ENCODE measurements at places on chromosomes 12 and 14.

GRCh38 chr14:69913686-69914085 lies 34.5 kb downstream of the SMOC1 start:
- DNase-seq: no peak

DNA sequence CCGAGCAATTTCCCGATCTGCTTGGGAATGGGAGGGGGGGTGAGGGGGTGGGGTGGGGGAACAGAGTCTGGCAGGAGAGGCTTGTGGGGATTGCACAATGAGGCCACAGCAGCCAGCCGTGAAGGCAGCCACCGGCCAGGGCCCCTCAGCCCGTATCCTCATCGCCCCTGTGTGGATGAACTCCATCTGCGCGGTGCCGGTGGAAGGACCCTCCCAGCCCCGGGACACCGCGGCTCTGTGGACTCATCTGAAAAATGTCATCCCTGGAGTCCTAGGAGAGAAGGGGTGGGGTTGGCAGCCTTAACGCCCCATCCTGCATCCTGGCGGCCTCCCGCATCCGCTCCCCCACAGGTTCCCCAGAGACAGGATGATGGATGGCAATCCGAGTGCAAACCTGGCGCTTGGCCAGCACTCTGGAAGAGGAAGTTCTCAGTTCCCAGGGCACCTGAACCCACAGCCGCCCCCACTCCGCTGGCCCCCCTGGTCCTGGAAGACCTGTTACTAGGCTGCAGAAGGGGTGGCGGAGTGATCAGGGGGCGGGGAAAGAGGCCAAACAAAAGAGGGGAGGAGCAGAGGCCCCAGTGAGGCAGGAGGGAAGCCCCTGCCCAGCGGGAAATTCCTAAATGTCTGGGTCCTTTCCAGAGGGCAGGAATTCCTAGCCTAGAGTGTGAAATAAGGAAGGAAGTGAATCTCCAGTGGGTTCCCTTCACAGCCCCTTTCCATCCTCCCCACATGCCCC lies 1.2 kb upstream of the TNFAIP2 start:
- DNase-seq: peak; percentile 94

- no peak for DNase-seq
Measured at GRCh38 chr14:68145036-68145435, 325.5 kb downstream of the RAD51B start.

DNA sequence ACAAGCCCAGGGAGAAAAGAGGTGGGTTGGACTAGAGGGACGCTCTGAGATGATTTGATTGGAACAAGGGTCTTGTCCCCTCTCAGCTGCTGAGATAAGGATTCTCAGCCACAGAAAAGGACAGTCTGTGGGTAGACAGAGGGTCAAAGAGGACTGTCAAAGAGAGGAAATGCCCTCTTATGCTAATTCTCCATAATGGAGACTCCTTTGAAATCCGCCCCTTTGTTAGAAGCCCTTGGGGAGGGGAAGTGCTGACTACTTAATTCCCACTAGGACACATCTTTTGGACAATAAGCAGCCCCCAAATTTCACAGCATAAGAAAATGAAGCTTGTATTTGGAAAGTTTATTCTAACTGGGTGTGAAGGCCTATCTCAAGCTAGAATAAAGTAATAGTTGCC lies 176.6 kb downstream of the KTN1 start:
- no peak for DNase-seq

DNA sequence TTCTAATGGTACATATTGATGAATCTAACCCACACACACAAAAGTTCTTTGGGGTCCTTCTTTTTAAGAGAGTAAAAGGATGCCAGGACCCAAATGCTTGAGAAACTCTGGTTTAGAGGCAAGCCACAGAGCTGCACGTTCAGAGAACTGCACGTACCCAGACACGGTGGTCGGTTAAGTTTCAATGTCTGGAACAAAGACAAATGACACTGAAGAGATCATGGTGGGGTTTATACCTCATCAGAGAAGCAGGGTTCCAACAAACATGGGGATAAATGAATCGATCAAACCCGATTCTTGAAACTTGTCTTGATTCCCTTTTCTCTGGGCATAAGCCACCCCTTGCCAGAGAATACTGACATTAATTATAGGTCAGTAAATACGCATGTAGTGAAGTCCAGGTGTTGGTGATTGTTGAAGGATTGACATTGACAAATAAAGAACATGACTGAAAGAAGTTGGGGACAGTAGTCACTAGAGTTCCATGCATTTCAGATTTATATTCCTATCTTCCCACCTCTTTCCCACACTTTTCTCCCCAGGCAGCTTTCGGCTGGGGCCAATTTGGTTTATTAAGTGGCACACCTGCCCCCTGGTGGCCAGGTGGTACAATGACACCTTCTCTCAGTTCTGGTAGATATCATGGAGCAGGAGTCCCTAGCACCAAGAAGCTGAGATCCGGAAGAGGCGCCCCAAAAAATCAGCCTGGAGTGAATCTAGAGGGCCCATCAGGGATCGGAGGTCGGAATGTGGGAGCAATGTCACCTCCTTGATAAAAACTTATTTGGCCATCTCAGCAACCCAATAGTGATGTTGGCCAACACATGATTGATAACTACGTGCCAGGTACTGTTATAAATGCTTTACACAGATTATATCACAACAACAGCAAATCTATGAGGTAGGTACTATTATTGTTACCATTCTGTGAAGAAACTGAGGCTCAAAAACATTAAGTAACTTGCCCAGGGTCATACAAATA lies 17.8 kb upstream of the HDAC7 start:
- peak; percentile 86 for DNase-seq

DNA sequence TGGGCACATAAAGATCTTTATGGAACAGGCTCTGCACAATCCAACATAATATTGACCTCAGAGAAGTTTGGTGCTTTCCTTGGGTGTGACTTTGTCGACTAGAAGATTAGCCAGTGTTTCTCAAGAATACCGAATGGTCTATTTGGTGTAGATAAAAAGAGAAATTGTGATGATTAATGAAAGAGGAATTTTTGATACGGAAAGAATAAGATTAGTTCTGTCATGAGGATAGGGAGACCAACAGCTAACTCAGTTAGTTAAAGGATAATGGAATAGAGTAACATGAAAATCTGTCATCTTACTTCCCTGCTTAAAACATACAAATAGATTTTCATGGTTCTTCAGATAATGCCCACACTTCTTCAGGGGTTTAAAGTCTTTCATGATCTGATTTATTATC lies 24.2 kb downstream of the PTPRO start:
- no peak for DNase-seq

DNA sequence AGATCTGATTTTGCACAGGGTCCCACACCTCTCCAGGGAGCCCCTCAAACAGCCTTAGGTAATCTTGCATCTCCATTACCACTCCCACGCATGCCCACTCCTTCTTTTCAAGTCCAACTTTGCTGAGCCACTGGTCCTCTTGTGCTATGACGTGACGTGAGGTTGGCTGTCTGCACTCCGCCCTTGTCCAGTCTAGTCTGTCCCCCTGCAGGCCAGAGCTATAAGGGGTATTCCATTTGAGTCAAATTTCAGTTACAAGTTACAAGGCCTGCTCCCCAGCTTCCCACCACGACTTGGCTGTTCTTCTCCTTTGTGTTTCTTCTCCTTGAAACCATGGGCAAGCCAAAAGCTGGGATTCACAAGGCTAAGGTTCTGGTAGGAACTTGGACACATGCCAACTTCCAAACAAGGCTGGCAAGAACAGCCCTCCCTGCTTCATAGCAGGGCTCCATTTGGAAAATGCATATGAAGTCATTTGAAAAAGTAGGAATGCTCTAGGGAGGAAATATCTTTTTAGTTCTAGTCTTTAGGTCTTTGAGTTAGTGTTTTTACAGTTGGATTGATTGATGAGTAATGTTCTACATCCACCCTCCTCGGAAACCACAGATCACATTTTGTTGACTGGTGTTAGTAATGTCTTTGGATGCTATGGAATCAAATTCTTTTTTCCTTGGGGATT lies 49.1 kb downstream of the KCNA1 start:
- DNase-seq: peak; percentile 20

DNA sequence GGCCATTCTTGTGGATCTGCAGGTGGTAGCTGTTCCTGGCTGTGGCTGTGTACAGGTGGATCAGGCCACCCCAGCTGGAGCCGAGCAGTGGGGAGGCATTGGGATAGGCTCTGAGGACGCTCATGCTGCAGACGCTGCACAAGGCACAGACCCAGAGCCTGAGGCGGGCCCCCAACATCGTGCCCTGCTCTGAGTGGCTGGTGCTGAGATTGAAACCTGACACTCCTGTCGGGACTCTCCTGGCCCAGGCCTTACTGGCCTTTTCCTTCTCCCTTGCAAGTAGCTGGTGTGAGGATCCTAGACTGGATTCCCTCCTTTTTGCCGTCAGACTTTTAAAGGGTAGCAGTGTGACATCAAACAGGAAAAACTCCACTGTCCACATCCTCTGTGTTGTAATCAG lies at the start of gene FGF23:
TSS of gene FGF23 (minus strand) at position 308 of the 400 bp plus-strand sequence. CDS start at position 178, 130 bp downstream.
- peak; percentile 9 for DNase-seq

DNA sequence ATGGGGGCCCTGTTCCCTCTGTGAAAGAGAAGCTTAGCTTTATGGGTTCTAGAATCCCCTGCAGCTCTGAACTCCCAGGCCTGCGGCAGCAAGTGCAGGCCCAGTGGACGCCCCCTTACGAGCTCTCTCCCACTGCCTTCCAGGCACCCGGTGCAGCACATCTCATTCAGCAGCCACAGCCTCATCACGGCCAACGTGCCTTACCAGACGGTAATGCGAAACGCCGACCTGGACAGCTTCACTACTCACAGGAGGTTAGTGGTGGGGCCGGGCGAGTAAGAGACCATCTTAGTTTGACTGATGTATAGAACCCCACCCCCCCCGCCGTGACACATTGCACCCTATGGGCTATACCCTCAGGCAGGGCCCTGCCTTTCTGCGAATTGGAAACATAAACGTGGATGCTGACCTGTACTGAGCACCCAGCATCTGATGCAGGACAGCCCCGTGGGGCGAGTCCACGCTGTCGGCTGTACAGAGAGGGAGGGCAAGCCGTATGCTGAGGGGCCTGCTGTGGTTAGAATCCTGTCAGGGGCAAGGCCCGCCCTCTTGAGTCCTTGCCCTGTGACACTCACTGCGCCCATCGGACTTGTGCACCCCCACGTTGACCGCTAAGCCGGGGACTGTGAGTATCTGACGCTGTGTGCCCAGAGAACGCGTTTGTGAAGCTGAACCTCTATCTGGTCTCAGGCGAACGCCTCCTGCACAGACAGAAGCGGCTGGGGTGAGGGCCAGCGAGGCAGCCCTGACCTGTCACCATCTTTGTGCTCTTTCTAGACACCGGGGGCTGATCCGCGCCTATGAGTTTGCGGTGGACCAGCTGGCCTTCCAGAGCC lies 71.7 kb downstream of the TESC start:
- no peak for DNase-seq

DNA sequence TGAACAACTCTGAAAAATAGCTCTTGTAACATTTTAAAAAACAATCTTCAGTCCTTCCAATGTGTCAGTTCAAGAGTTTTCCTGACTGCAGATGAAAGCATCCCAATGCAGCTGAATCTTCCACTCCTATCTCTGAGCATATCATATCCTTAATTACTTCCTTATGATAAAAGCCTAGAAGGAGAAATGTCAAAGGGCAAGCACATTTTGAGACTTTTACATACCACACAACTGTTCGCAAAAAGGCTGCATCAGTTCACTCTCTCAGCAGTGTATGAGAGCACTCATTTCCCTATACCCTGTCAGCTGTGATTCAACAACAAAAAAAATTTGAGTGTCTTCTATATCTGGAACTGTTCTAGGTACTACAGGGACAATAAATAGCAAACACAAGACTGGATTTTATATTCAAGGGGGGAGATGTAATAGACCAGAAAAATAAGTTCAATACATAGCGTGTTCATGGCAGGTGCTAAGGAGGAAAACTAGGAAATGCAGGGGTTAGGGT lies 66.1 kb downstream of the ACADS start:
- DNase-seq: no peak

DNA sequence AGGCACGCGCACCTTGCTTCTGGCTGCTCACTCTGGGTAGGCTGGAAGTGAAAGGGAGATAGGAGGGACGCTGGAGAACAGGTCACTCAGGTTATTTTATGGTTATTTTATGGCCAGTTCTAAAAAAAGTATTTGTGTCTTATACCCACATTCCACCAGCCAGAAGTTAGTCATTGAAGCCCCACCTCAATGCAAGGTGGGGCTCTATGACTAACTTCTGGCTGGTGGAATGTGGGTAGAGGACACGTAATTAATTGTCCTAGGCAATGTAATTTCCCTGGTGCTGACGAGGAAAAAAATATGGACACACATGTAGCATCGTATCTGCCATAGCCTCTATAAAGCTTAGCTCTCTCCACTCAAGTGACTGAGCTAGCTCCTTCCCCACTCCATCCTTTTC lies 104.9 kb downstream of the PDZRN4 start:
- no peak for DNase-seq

DNA sequence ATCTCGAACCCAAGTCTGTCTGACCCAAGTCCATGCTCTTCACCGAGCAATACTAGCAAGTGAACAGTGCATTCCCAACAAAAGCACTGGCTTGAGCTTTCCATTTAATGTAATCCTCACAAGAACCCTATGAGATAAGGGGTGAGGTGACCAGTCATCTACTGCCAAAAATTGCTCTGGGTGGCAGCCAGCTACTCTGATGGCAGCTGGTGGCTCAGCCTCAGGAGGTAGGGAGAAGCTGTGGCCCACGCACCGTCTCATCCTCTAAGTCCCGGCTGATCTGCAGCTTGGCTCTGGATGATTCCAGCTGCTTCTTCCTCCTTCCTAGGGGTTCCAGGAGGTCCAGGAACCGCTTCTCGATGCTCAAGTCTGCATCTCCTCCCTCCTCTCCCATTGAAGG lies 75.2 kb downstream of the PLEKHG3 start:
- no peak for DNase-seq

- DNase-seq: peak; percentile 12
Measured at GRCh38 chr12:2895511-2895910, 4.8 kb downstream of the TULP3 start.

DNA sequence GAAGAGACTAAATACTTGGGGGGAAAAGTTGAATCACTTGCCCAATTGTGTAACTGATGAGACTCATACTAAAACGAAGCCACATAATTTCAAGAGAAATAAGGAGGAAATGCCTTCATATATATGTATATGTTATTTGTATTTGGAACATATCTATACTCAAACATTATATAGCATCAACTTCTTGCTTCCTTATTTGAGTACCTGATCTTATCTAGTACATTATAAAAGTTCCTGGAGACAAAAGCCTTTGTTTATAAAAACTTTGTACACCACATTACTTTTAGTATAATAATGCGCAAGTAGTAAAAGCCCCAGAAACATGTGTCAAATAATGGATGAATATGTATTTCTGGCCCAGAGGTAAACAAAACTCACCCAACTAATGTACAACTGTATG lies 92.0 kb downstream of the SLC2A13 start:
- DNase-seq: no peak

DNA sequence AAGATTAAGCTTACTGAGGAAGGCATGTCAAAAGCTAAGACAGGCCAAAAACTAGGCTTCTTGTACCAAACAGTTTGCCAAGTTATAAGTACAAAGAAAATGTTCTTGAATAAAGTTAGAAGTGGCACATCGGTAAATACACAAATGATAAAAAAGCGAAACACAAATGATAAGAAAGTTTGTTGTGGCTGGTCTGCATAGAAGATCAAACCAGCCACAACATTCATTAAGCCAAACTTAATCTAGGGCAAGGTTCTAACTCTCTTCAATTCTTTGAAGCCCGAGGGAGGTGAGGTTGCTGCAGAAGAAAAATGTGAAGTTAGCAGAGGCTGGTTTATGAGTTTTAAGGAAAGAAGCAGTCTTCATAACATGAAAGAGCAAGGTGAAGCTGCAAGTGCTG lies 1119.6 kb upstream of the FLRT2 start:
- no peak for DNase-seq

- DNase-seq: no peak
Measured at GRCh38 chr12:130026608-130027176, 122.9 kb upstream of the TMEM132D start.

Data from fibroblast of the aortic adventitia (primary cell).